Mucosa of descending colon (tissue), 3 donors: ENCODE measurements at places on chromosomes 3 and 15. TPM values are rescaled to one million over a fixed set of nuclear protein-coding genes. Genes with fewer than 3 reads are reported as not detected.

Gene DOCK3
- total RNA-seq: 6.1 TPM

- DNase-seq: no peak
These were observed 9.2 kb downstream of the POC1A start for GRCh38 chr3:52144796-52145735.

Gene HCLS1
- total RNA-seq: 23.5 TPM

Gene RARB
- 8.7 TPM for total RNA-seq

- no peak for DNase-seq
These were observed 29.2 kb upstream of the UMPS start for GRCh38 chr3:124700880-124701684.

DNA sequence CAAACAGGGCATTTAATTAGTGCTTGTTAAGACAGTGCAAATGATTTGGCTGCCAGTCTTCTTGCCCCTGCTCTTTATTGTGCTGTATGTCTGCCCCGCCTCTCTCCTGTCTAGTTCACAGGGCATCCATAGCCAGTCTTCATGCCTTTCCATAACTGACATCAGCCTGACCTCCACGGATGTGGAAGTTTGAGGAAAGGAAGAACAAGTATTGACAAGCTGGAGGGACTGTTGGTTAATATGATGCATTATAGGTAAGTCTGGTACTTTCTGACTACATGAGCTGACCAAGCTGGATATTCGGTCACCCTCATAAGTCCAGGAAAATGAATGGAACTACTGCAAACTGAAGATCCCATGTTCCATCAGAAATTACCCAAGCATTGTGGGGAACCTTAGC, 325.9 kb downstream of the TIGIT start:
- no peak for DNase-seq

Gene ALDH1L1
- total RNA-seq: 15.0 TPM

GRCh38 chr3:129584631-129585030, 21.8 kb downstream of the PLXND1 start:
- DNase-seq: no peak

DNA sequence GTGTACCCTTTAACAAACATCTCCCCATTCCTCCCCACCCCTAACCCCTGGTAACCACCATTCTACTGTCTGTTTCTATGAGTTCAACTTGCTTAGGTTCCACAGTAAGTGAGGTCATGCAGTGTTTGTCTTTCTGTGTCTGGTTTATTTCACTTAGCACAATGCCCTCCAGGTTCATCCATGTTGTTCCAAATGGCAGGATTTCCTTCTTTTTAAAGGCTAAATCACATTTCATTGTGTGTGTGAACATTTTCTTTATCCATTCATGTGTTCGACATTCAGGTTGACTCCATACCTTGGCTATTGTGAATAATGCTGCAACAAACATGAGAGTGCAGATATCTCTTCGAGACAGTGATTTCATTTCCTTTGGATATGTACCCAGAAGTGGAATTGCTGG, 62.7 kb downstream of the TJP1 start:
- no peak for DNase-seq

Gene CCDC32
- 35.0 TPM for total RNA-seq
